Left renal pelvis (tissue), 4 donors: ENCODE measurements at places on chromosomes 13 and 19. TPM values are rescaled to one million over a fixed set of nuclear protein-coding genes. Genes with fewer than 3 reads are reported as not detected.

The FPR3 gene
- polyA plus RNA-seq, result 0.32 TPM

The CD70 gene
- not detected for polyA plus RNA-seq

DNA sequence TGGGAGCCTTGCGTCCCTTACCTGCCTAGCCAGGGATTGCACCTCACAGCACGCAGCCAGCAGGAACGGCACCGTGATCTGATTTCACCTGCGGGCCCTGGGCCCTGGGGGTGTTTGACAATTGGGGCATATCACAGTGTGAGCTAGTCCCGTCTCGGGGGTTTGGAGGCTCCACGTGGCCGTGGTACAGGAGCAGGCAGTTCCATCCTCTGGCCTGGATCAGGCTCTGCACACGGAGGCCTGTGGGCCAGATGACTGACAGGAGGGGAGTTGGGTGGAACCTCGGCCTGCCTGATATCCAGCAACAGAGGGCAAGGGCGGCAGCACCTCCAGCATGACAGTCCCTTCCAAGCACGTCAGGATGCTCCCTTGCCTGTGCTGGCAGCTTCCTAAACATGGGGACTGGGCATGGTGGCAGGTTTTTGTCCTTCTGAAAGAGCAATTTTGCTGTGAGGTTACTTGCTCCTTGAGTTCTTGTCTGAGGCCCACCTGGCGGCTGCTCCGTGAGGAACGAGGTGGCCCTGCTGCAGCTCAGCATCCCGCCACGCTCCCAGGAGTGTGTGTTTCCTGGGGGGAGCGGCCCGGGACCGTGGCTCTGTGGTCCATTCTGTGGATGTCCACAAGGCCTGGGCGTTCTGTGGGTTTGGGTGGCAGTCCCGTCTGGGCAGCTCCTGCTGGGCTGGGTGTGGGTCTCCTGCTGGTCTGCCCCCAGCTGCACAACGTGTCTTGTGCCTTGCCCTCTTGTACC lies 6.3 kb upstream of the RPS15 start:
- DNase-seq, result no peak

DNA sequence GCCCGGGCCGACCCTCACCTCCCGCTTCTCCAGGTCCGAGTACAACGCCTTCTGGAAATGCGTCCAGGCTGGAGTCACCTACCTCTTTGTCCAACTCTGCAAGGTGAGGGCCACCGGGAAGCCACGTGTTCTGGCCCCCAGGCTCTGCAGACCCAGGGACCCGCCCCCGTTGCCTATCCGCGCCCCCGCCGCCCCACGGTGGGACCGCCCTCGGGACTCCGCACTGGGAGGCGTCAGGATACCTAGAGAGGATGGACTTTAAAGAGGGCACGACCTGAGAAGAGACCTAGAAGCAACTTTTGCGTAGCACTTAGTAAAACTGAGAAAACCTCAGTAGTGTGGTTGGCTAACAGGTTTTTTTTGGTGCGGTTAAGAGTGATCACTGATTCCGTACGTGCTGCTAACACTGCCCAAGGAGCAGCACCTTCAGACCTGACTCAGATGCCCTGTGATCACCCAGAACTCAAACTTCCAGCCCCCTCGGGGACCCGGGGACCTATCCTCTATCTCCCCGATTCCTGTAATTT lies 492 bp downstream of the TMEM147 start:
- DNase-seq, result no peak

DNA sequence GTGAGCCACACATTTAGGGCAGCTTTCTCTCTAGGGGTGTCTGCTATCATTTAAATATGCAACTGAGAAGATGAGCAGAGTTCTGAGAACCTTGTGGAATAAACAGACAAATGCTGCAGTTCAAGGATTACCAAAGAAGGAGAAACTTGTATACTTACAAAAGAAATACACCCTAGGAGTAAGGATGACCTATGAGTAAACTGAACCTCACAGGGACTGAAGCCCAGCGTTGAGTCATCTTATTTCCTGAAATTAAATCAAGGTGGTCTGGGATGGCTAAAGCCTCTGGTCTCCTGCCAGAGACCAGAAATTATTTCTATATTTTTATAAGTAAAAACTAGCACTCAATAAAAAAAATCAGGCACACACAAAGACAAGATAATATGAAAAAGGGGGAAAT lies 40.1 kb downstream of the FAM216B start:
- DNase-seq, result no peak

DNA sequence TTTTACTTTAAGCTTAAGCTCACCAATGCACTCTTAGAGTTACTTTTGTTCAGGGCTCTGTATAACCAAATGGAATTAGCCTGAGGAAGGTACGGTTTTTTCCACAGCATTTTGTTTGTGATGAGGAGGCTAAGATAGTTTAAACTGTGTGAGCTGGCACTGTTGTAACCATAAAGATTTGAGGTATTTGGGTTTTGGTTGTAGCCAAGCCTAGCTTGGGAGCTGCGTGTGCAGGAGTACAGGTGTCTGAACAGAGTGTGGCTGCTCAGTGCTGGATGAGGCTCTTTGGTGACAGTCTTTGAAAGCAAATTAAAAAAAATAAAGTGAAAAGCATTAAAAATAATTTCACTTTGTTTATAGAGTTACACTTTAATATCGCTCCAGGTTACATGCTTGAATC lies 56.0 kb downstream of the ARHGEF7 start:
- no peak for DNase-seq

DNA sequence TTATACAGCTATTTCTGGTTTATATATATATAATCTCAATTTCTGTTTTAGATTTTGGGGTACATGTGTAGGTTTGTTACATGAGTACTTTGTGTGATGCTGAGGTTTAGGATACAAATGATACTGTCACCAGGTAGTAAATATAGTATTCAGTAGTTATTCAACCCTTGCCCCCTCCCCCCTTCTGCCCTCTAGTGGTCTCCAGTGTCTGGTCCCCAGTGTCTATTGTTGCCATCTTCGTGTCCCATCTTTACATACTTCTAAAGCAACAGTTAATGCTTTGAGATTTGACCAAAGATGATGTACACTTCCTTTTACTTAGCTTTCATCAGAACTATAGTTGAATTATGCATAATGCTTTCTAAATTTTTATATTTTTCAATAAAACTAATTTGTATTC lies 1623.4 kb upstream of the PRR20A start:
- no peak for DNase-seq
